ENCODE measurements at places on chromosomes 12 and 14.

DNA sequence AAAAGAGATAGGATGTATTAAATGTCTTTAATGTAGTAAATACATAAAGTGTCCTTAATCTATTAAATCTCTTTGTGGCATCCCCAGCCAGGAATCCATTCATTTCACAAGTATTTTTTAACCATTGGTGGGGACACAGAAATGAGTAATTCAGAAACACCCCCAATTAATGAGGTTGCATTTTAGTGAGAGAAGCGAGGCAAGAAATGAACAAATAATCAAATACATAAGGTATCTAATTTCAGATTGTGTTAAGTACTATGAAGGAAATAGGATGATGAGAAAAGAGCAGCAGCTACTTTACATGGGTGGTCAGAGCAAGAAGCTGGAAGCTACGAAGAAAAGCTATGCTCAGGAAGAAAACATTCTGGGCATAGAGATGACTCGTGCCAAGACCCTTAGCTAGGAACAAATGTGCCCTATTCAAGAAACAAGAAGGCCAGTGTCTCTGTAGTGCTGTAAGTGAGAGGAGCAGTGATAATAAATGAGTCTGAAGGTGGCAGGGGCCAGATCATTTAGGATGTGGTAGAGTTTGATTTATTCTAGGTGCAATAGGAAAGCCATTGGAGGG lies 60.5 kb upstream of the IGF1 start:
- DNase-seq: no peak

- peak; percentile 80 for DNase-seq
These were observed 8.7 kb downstream of the SYNE3 start for GRCh38 chr14:95507701-95508103.

GRCh38 chr14:96122496-96122895 lies 82.1 kb upstream of the BDKRB2 start:
- peak; percentile 22 for DNase-seq

GRCh38 chr12:113244047-113244460 lies 22.8 kb downstream of the TPCN1 start:
- no peak for DNase-seq

GRCh38 chr12:69837191-69837590 lies 12.2 kb downstream of the MYRFL start:
- DNase-seq: no peak

DNA sequence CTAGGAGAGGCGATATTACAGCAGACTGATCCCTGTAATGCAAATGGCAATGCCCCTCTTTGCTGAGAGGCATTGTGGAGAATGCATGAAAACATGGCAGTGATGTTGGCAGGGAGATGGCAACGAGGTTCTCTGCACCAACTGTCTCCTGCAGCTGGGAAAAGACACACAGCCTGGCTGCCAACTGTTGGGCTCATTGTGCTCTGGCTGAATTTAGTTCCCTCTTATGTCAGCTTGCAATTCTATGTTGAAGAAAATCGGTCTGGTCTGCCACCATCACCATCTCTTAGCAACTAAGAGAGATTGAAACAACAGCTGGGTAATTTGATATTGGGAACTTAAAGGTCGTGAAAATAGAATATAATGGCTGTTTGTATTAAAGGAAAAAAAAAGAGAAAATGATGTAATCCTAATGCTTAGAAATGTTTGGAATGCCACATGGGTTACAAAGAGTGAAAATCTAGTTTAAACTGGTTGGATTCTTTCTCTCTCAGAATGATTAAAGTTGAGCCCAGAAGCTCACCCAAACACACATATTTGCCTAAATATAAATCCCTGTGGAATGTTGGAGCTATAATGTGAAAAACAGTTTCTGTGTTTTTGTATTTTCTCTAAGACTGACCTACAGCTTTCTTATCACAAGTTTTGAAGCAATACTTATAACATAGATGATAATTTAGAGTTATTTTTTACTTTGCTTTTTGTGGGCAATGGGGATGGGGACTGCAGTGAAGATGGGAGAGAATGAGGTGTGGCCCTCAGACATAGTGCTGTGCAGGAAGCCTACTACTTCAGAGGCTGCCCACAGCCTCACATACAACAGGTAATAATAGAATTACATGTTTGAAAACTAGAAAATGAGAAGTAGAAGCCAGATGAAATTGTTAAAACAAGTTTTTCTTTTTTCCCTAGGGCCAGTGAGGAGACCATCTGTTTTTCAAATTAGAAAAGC lies 143.7 kb downstream of the AKAP6 start:
- peak; percentile 89 for DNase-seq

- no peak for DNase-seq
These were observed 148.9 kb downstream of the CRADD start for GRCh38 chr12:93825931-93826555.

- no peak for DNase-seq
These were observed 199.6 kb downstream of the BCL11B start for GRCh38 chr14:99072433-99072832.

- peak; percentile 93 for DNase-seq
These were observed at the start of gene APOLD1 for GRCh38 chr12:12784911-12785814. Gene APOLD1 (plus strand): TSS chr12:12785659. CDS start chr12:12785692, 33 bp downstream.

DNA sequence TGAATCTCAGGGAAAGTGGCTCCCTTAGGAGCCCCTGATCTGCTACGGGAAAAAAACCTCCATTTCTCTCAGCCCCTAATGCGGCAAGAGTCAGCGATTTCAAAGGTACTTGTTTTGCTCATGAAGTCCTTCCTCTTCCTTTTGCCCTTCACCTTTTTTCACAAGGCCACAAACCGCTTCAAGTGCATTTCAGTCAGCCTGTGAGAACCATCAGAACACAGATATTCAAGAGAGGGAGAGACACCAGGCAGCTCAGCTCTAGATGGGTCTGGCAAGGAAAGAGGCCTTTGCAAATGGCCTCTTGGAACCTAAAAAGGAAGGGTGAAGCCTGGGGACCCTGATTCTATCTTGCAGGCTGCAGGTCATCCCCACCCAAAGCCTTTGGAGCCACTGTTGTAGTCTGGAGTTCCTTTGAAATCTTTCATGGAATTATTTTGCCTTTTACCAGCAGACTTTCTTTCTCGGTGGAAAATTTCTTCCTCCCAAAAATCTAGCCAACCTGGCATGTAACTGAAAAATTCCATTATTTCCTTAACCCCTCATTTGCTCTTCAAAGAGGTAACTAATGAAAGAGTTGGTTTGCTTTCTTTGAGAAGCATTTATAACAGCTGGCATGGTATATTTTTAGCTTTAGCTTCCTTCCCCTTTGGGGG lies 145.0 kb downstream of the SAMD4A start:
- DNase-seq: no peak

DNA sequence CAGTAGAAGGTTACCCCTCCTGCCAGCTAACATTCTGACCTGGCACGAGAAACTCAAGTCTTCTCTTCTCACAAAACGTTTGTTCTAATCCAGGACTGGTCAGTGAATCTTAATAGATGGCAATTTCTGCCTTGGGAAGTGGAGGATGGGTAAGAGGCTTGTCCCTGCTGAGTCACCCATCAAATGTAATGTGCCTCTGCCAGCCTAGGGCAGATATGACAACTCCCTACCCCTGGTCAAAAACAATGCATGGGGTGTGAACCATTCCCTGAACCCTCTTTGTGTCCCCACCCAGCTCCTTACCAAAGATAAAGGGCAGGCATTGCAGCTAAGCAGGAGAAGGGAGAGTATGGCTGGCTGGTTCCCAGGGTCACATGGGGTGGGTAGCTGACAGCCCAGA lies 1052.9 kb downstream of the GALC start:
- no peak for DNase-seq

DNA sequence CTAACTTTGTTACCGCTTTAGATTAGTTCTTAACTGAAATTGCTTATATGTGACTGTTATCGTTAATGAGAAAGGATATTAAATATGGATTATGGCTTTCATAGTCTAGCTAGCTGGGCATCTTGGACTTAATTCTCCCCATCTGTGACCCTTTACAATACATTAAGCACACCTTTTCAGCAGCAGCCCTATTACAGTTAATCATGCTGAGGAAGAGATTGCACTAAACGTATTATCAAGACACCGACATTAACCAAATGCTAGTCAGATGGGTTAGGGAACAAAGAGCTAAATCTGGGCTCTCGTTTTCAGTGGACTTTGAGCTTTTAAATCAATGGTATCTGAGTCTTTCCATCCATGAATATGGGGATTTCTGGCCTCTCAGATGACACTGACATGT lies 447.5 kb upstream of the DCN start:
- DNase-seq: no peak

GRCh38 chr14:100393362-100393761 lies 70.2 kb downstream of the SLC25A47 start:
- no peak for DNase-seq

DNA sequence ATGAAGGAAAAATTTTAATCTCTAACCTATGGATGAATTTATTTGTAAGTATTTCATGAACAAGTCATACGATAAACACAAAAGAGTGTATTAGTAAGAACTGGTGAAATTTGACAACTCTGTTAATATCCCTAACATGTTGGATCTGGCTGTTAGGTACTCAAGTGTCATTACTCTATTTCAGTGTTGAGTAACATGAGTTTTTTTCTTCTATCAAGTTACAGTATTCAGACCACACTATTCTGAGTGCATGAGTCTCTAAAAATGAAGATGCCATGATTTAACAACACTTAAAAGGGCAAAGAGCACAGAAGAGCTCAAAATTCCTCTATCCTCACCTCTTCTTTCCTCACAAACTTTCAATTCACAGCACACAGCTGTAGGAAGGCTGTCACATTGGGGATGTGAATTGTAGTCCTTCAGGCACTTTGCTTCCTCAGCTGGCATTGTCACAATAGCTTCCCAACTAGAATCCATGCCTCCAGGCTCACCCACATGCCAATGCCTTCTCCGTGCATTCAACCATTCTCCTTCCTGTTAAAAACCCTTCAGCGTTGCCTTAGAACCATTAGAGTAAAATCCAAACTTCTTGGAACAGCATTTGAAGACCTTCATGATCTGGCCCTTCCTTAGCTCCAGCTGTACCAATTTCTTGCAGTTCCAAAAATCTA lies 73.7 kb upstream of the DBX2 start:
- no peak for DNase-seq

GRCh38 chr12:116650062-116650461 lies 87.8 kb downstream of the SPRING1 start:
- no peak for DNase-seq

- no peak for DNase-seq
These were observed 13.8 kb downstream of the DTX1 start for GRCh38 chr12:113070117-113070906.

- DNase-seq: no peak
These were observed 508.2 kb downstream of the C12orf50 start for GRCh38 chr12:87520968-87521367.

DNA sequence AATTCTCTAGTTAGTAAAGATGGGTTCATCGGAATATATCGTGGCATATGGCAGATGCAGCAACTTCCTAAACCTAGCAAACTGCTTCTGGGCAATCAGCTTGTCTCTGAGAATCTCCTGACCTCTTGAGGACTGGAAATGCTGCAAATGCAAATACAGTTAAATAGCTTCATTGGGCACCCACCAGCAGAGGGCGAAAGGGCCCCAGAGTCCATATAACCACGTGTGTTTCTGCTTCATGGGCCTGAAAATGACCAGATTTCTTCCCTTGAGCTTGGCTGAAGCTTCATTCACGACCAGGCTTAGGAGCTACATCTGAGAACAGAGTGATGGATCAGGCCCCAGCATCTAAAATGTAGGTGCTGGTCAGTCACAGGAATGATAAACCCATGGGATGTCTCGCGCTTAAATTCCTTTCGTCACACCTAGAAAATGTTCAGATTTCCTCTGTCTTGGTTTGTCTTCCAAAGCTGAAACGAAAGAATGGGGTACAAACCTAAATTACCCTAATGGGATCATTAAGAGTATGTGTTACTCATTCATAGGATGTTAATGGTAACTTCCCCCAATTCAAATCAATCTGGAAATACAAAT lies 1482.5 kb upstream of the TMEM132C start:
- DNase-seq: peak; percentile 26

DNA sequence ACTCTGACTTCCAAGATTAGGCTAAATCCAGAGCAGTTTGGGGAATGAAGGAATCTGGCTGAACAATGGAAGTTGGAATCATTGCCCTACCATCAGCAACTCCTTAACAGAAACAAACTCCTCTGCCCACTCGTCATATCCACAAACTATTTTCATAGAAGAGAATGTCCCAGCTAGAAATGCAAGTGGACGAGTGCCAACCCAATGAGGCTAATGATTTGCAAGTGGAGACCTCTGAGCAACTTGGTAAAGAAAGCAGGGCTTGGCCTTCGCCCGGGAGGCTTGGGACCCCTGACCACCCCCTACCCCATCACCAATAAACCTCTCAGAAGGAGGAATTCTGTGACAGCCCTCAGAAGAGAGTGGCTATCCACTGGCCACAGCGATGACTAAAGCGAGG lies 40.0 kb upstream of the DDX11 start:
- no peak for DNase-seq

DNA sequence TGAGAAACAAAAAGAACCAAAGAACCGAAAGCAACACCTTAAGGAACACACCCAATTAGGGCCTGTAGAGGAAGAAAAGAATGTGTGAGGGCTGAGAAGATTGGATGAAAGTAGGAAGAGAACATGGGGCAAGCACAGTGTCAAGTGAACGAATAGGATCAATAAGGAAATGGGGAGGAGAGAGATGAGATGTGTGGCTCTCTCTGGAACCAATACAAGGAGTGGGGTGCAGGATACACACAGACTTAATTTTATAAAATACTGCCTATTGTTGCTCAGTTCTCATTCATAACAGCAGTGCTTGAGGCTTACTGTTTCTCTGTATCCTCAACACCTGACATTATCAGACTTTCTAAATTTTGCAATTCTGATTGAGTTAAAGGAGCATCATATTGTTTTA lies 93.3 kb downstream of the MYRFL start:
- no peak for DNase-seq

- DNase-seq: no peak
These were observed 84.7 kb downstream of the ALG10 start for GRCh38 chr12:34107016-34107415.

GRCh38 chr12:64938179-64938578 lies 113.7 kb downstream of the TBC1D30 start:
- DNase-seq: no peak
